ENCODE measurements at places on chromosomes 1 and 21. TPM values are rescaled to one million over a fixed set of nuclear protein-coding genes. Genes with fewer than 3 reads are reported as not detected.

DNA sequence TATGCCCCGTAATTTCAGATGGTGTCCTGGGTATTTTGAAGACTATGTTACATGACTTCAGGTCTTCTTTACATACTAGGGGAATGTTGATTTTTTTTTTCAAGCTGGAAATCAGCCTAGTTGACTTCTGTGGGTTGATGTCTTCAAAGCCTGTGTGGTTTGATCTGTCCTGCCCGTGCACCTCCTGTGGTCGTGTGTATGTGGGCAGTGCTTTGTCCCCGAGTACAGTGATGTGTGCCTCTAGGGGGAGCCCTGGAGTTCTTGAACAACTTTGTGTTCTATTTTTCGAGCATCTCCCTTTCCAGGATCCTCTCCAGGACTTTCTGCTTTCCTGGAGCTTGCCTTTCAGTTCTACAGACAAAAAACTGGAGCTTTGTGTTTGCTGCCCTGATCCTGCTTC lies 28.9 kb downstream of the OBSCN start:
- no peak overlapping the region for H3K27ac ChIP-seq
- DNase-seq, result no peak
- H3K4me1 ChIP-seq, result no peaks in the 10 kb centered on the region
- H3K36me3 ChIP-seq, result peaks cover 33% of the 10 kb centered on the region
- no peak overlapping the region for H3K4me3 ChIP-seq

GRCh38 chr1:82399093-82399492 lies 598.4 kb downstream of the ADGRL2 start:
- no peaks in the 10 kb centered on the region for H3K27me3 ChIP-seq
- no peak overlapping the region for H3K27ac ChIP-seq
- H3K4me1 ChIP-seq, result no peaks in the 10 kb centered on the region
- no peak overlapping the region for H3K4me3 ChIP-seq

DNA sequence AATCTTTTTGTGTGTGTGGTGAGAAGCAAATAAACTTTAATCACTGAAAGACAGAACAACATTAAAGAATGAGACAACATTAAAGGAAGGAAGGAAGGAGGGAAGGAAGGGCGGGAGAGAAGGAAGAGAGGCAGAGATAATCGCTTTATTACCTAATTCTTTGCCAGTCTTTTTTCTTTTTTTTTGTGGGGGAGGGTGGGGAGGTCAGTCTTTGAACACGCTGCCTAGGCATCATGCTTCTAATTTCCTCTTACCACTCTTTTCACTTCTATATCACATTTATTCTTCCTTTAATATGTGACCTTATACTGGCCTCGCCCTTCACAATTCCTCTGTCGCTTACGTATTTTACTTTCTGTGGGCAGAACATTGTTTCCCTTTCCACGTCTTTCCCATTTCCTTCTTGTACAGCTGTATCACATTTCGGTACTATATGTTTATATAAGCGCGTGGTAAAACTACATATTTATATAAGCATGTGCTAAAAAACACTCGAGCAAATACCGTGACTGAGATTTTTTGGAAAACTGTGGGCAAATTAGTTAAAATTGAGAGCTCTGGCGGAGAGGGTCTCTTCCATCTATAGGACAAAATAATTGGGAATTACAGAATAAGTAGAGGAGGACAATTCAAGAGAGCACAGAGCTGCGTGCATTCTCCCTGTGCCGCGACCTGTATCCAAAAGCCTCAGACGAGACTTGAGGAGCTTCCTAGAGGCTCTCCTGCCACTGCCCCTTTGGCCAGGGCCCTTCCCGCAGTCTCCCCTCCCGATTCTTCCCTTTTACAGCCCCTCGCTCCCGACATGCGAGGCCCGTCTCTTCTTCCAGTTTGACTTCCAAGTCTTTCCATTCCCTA lies 823 bp upstream of the PRKAA2 start:
- H3K4me1 ChIP-seq, result 0 out of 2 replicates have a peak, but pooled peaks cover 2% of the 10 kb centered on the region
- no peaks in the 10 kb centered on the region for H3K27me3 ChIP-seq
- DNase-seq, result no peak
- peak overlapping the region; percentile 68 for H3K4me3 ChIP-seq
- H3K27ac ChIP-seq, result no peak overlapping the region
- no peaks in the 10 kb centered on the region for H3K36me3 ChIP-seq

GRCh38 chr1:173364827-173365226 lies 112.3 kb upstream of the PRDX6 start:
- no peak overlapping the region for H3K27ac ChIP-seq
- no peaks in the 10 kb centered on the region for H3K4me1 ChIP-seq
- no peak overlapping the region for H3K4me3 ChIP-seq
- no peaks in the 10 kb centered on the region for H3K36me3 ChIP-seq

Gene C1orf174
- total RNA-seq, result 28.4 TPM

Gene NFASC
- 15.2 TPM for total RNA-seq

All from H1 (cell line).